CD4-positive, alpha-beta T cell (primary cell): ENCODE measurements at places on chromosomes 11 and 22. TPM values are rescaled to one million over a fixed set of nuclear protein-coding genes. Genes with fewer than 3 reads are reported as not detected.

The FAM111B gene
- total RNA-seq: 0.82 TPM

The TRIM49 gene
- total RNA-seq: not detected

The TEX12 gene
- total RNA-seq: 0.39 TPM

The EHF gene
- total RNA-seq: not detected

The DDI1 gene
- total RNA-seq: not detected

The PGR gene
- not detected for total RNA-seq

The ADORA2A gene
- total RNA-seq: 15.5 TPM

The F2 gene
- total RNA-seq: not detected

The GAB2 gene
- total RNA-seq: 10.7 TPM

The DBX1 gene
- 0.17 TPM for total RNA-seq

The MMP27 gene
- total RNA-seq: not detected

The BRSK2 gene
- total RNA-seq: 0.22 TPM

The MS4A1 gene
- 0.75 TPM for total RNA-seq

The TSPAN32 gene
- 81.8 TPM for total RNA-seq

The SYCE3 gene
- total RNA-seq: not detected

The PGA4 gene
- not detected for total RNA-seq

The USH1C gene
- total RNA-seq: not detected

The OR6A2 gene
- not detected for total RNA-seq

The VWCE gene
- total RNA-seq: 0.64 TPM

The NPAS4 gene
- total RNA-seq: not detected

The SLC7A4 gene
- not detected for total RNA-seq

The CABP7 gene
- total RNA-seq: 0.45 TPM

The ME3 gene
- total RNA-seq: 10.6 TPM

The OTOG gene
- total RNA-seq: not detected

The DEPDC5 gene
- 32.9 TPM for total RNA-seq

The KRTAP5-2 gene
- total RNA-seq: not detected

The MFNG gene
- total RNA-seq: 85.1 TPM

The RPL27A gene
- total RNA-seq: 1,667 TPM

The XPNPEP3 gene
- 17.9 TPM for total RNA-seq

The ELFN2 gene
- total RNA-seq: 0.05 TPM

The MS4A15 gene
- total RNA-seq: not detected

The RAB39A gene
- not detected for total RNA-seq

The CHRNA10 gene
- 0.33 TPM for total RNA-seq

The CYTH4 gene
- total RNA-seq: 138 TPM

The C11orf42 gene
- total RNA-seq: not detected
